ENCODE measurements at places on chromosomes 6 and 20.

- no peak for DNase-seq
These were observed 144.2 kb downstream of the EYA2 start for GRCh38 chr20:47038566-47039560.

DNA sequence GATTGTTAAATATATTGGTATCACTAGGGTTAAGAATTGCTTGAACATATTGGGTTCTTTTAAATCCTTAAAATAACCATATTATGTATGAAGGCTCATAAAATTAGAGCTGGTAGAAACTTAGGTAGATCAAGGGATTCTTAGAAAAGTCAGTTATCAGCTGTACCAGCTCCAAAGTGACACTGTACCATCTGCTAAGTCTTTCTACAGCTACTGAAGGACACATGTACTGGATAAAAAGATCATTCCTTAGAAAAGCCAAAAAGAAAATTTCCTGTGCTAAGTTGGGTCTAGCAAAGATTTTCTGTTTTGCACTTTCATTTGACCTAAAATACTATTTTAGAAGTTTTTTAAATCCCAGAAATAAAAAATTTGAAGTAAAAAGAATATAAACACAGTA, 130.4 kb downstream of the CD164 start:
- no peak for DNase-seq

GRCh38 chr20:34621383-34622367, 55.2 kb downstream of the PIGU start:
- no peak for DNase-seq

DNA sequence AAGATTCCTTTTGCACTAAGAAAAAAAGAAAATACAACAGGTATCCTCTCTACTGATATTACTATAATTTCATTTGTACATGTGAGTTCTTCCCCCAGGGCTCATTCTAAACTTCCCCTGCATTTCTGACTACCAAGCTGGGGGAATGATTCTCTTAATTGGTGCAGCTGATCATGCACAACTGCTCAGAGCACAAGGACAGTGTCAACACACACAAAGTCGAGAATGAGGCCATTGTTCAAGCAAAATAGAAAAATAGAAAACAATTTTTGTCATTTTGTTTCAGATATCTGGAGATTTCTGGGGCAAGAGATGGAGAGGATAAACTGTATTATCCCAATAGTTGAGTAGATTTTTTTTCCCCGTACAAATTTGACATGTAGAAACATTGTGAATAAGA, 236.3 kb downstream of the HAO1 start:
- DNase-seq, result no peak

GRCh38 chr6:123962508-123962907, 158.8 kb downstream of the NKAIN2 start:
- DNase-seq, result no peak

DNA sequence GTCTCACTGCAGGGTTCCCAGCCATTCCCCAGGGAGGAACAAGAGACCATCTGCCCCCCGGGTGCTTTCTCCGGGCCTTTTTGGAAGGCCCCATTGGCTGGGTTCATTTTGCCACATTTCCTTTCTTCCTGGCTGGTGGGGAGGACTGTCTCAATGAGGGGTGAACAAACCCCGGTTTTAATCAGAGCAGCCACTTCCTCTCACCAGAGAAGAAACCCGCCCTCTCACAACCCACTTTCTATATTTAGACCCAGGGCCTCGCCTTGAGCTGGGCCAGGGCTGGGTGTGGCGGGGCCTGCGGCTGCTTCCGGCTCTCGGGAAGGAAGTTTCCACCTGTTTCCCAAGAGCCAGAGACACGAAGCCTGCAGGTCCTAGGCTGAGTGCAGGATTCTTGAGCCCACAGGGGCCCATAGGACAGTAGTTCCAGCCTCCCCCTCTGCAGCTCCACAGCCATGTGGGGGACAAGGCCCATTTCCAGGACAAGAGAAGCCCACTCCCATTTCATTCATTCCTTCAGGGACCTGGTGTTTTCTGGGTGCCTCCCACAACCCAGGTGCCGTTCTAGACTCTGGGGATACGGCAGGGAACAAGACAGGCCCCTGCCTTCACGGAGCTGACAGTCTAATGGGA, 41.8 kb downstream of the RBM38 start:
- peak; percentile 37 for DNase-seq

Measured in activated CD4-positive, CD25-positive, alpha-beta regulatory T cell treated with anti-CD3 and anti-CD28 coated beads, Interleukin-2, amount 50 U/mL, for 16 hours (primary cell).